NCI-H510A treated with DMSO at 0.1 percent for 48 hours (cell line): ENCODE measurements at places on chromosomes 5 and 9.
A peak's percentile ranks its signal among the peaks of the same experiment; 100 is the strongest.

DNA sequence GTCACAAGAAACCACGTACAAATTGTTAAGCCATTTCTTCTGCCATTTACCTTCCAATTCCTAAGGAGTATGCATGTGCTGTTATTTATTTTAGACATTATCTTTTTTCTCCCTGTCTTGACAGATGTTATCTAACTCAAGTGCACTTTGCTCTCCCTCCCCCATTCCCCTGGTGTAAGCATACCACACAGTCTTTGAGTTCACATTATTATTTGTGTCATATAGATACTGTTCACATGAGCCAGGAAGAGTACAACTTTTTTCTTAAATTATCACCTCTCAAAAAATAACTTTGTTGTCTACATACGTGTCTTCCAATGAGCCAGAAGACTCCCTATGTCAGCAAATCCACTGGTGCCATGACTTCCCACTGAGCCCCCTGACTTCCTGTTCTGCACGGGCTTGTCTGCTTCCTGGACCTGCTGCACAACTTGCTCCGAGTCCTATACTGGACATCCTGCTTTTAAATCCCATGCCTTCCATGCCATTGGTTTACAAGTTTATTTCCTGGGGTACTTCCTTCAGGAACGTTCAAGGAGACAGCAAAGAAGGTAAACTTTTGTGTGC, 19.9 kb upstream of the FAM120A start:
- no peak for DNase-seq

DNA sequence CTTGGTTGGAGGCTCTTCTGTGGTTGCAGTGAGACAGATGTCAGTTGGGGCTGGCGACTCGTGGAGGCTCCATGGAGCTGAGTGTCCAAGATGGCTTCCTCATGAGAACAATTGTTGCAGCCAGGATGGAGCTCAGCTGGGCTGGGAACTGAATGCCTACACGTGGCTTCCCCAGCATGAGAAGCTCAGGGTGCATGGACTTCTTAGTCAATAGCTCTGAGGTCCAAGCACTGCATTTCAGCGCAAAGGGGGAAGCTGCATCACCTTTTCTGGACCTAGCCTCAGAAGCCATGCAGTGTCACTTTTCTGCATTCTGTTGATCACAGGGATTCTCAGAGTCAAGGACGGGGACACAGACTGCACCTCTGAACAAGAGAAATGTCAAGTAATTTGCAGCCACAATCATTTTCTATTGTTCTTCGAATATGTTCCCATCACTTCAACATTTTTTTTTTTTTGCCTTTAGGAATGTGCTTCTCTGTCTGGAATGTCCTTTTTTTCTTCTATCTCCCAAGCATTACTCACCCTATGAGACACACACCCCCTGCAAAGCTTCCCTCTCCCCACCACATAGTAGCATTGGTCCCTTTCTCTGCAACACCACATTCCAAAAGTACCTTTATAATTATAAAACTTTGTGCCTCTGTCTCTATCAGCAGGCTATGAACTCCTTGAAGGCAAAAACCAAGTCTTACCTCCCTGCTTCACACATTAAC, 57.5 kb upstream of the STK32A start:
- no peak for DNase-seq

GRCh38 chr5:180785121-180785781, 17.4 kb downstream of the MGAT1 start:
- no peak for DNase-seq

DNA sequence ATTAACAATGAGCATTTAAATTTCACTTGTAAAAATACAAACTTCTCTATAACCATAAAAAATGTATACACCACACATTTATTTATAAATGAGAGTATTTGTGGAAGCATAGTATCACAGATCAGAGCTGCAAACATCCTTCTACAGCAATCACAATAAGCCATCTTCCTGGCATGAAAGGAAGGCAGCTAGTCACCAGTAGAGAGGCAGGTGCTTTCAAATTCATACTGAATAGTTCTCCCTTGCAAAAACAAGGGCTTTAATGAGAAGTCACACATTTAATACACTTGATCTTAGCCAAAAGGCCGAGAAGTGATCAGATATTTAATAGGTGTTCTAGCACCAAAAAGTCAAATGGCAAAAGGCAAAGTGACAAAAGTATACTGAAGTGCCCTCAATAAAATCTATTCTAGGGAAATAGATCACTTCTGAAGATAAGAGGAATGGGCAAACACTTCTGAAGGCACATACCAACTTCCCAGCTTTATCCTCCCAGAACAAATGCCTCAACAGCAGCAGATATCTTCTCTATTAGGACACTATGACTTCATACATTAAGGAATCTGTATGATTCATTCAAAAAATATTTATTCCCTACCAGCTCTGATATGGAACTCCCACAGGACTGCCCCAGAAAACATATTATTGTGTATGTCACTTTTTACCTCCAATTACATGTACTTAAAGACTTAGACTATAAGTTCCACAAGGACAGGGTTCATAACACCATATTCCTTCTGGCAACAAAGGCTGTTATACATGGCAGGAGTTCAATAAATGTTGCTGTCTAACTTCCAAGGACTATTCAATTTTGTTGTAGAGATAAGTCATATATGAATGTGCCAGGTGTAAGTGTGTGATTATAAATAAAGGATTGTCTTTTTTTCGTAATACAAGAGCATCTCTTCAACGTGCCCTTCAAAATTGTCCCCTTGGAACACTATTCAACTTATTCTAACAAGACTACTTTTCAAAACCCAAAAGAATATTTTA, 31.7 kb downstream of the MAPKAP1 start:
- peak; percentile 28 for DNase-seq

GRCh38 chr9:91255327-91255726, 106.4 kb downstream of the AUH start:
- DNase-seq: no peak

DNA sequence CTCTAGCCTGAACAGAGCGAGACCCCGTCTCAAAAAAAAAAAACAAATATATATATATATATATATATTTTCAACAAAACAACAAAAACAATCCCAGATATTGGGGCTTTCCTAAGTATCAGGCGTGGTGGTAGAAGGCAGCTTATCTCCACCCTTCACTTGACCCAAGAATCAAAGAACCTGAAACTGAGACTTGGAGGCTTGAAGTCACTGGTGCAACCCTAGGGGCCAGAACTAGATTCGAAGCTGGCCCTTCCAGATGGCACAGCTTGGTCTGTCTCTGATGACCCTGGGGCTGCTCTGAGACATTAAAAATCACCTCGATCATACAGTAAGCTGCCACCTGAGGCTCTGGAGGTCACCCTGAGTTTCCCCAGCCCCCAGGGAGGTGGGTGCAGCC, 1.3 kb upstream of the KCNMB1 start:
- DNase-seq: no peak

DNA sequence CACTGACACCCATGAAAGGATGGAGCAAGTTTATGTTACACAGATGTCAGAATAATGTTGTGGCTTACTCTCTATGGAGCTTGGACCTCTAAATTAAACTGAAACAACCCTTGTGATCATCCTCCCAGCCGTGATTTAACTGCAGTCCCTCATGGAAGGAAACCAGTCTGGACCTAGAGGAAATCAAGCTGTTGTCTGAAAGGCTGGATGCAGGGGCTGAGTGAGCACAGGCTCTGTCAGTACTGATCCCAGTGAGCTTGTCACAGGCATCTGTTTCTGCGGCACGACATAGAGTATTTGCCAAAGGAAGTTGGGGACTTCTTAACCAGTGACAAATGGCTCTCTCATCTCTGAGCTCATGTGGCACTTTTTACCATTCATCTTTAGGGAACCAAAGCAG, 282.9 kb upstream of the MAP3K1 start:
- DNase-seq: no peak

DNA sequence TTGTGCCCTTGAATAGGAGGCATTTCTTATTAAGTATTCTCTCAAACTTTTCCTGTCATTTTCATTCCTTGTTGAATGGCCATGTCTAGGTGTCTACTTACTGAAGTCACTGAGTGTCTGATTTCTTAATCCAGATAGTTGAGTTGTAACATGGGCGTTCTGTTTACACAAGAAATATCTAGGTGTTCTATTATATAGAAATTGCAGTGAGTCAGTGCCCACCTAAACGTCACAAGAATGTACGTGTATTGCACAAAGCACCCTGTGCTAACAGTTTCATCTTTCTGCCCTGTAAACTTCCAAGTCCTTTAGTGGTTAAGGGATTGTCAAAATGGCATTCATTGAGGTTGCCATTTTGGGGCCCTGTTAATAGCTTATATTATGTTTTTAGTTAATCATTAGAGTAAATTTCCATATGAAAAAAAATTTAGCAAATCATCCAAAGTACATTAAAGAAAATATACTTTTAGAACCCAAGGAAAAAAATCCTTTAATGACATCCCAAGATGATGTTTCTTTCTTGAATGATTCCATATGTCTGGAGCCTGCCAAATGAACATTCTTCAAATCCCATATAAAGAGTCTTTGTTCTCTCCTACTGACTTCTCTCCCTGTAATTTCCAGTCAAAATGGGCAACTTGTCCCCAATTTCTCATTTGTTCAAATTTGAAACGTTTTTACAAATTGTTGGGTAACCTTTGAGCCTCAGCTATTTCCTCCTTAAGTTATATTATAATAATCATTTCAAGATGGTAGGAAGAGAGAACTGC, 114.2 kb downstream of the GOLPH3 start:
- DNase-seq: no peak

- no peak for DNase-seq
These were observed 104.3 kb downstream of the PHF2 start for GRCh38 chr9:93680443-93681268.

DNA sequence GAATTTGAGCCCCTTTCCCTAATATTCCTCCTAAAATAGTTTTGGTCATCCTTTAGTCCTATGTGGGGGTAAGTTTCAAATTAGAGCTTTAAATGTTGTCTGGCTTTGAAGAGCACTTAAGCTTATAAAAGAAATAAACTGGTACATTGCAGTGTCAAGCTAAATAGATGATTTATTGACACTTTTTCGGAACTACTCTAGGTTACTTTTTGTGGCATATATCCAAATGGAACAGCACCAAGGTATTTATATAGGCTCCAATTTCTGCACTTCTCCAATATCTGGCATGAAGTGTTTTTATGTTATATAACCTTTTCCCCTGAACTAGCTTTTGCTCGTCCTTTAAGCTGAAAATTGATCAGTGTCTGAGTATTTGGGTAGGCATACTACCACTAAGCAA, 402.5 kb downstream of the NFIB start:
- no peak for DNase-seq

GRCh38 chr5:4738298-4738697, 401.8 kb upstream of the ADAMTS16 start:
- DNase-seq: no peak

DNA sequence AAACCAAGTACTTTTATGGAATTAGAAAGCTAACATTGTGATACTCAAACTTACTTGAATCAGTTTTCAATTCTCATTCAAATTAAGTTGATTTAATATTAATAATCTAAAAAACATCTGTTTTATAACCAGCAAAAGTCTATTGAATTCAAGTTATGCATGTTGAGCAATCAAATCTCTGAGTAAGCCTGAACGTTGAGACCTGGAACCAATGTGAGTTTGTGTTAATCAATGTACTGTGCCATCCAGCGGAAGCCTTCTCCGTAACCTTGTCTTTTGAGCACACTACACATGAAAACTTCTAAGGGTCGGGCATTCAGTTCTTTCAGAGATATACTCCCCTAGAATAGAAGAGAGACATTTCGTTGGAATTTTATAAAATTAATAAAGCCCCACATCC, 25.9 kb downstream of the SAR1B start:
- DNase-seq: no peak

GRCh38 chr9:120677965-120678364, 36.3 kb downstream of the MEGF9 start:
- no peak for DNase-seq

GRCh38 chr5:172646716-172647285, 5.7 kb downstream of the NEURL1B start:
- peak; percentile 86 for DNase-seq

- DNase-seq: no peak
These were observed 1.1 kb upstream of the ARSI start for GRCh38 chr5:150303660-150304386.

- no peak for DNase-seq
These were observed 12.4 kb upstream of the ASS1 start for GRCh38 chr9:130432362-130432761.

DNA sequence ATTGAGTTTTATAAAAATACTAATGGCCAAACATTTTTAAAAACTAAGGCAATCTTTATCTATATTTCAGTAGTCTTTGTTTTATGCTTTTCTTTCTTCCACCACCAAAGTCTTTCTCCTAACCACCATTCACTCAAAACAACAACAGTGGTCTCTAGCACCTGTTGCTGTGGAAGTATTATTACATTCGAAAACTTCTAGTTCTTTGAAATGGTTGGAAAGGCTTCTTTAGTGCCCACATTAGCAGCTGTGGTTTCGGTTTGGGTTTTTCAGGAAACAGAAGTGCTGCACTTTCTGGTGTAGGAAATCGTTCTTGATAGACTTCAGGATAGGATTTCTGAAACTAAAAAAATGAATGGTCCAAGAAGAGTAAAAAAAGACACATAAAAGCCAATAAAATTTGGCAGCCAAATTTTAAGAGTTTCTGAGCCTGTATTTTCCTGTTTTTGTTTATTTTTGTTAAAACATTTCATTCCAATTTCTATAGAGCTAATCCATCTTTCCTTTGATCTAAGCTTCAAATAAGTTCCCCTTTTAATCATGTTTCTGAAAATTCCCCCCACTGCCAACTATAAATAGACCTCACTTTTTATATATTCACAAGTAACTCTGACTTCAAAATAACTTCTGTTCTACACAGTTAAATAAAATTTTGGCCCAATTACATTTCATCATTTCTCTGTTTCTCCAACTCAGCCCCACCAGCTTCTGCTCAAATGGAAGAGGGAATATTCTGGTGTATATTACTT, 102.2 kb downstream of the DEPDC1B start:
- no peak for DNase-seq

GRCh38 chr9:113381909-113382411, 5.2 kb upstream of the HDHD3 start:
- peak; percentile 16 for DNase-seq

- no peak for DNase-seq
These were observed 186.2 kb upstream of the GRAMD2B start for GRCh38 chr5:126236994-126237393.

DNA sequence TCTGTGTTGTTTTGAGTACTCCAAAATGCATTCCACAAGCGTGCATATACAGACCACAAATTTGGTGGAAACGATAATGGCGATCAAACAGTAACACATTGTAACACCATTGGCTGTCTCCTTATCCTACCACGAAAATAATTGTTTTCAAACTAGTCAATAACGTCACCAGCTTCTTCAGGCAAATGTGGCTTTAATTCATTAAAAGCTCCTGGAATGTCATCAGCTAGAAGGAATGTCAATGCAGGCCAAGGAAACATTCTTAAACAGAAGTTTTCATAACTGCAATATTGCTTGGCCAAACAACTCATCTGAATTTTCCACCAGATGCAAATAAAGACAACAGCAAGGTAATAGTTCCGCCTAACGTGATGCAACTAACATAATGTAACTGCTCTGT, 71.6 kb upstream of the XPA start:
- DNase-seq: no peak

- no peak for DNase-seq
These were observed 657 bp downstream of the NUP214 start for GRCh38 chr9:131126059-131126426.

- peak; percentile 32 for DNase-seq
These were observed 71.2 kb downstream of the RAPGEF1 start for GRCh38 chr9:131668439-131669268.
